ENCODE measurements at places on chromosomes 5 and 9.

DNA sequence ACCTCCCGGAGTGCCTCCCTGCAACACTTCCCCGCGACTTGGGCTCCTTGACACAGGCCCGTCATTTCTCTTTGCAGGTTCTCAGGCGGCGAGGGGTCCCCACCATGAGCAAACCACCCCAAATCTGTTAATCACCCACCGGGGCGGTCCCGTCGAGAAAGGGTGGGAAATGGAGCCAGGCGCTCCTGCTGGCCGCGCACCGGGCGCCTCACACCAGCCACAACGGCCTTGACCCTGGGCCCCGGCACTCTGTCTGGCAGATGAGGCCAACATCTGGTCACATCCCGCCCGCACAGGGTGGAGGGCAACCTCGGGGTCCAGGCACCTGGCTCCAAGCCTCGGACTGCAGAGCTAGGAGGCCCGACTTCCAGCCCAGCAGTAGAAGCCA is 776 bp upstream of the TERT start:
- no peak for DNase-seq

- DNase-seq: no peak
Observed at GRCh38 chr9:118529624-118530214, 825.5 kb downstream of the TLR4 start.

- DNase-seq: no peak
Observed at GRCh38 chr9:72588336-72588735, 66.9 kb downstream of the TMC1 start.

- DNase-seq: no peak
Observed at GRCh38 chr9:15697446-15697851, 144.6 kb downstream of the CCDC171 start.

DNA sequence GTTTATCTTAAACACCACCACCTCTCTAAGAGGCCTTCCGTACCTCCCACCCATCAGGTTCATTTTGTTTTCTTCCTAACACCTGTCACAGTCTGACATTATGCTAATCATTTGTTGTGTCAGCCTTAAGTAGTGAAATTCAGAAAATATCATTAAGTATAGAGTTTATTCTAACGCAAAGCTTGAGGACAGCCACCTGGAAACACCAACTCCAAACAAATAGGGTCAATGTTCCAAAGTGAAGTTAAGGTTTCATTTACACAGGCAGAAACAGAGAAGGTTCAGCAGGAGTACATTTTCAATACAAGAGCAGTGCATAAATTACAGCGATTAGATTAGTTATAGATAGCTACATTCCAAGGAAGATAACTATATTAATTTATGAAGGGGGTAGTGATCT is 1.3 kb upstream of the SMC5 start:
- no peak for DNase-seq

- no peak for DNase-seq
Observed at GRCh38 chr9:93290495-93291434, 106.8 kb downstream of the WNK2 start.

Data from CD4-positive, alpha-beta T cell treated with Interleukin-21 for 1 hour (primary cell).